ENCODE measurements at places on chromosomes 2 and 18.

GRCh38 chr2:98518101-98518500, 73.4 kb downstream of the INPP4A start:
- peak; percentile 36 for DNase-seq

- DNase-seq, result no peak
Measured at GRCh38 chr18:57426187-57426586, 9.0 kb upstream of the ONECUT2 start.

GRCh38 chr2:152335016-152335725, at the start of gene FMNL2:
FMNL2 (plus strand) TSS chr2:152335174.
- DNase-seq, result no peak

DNA sequence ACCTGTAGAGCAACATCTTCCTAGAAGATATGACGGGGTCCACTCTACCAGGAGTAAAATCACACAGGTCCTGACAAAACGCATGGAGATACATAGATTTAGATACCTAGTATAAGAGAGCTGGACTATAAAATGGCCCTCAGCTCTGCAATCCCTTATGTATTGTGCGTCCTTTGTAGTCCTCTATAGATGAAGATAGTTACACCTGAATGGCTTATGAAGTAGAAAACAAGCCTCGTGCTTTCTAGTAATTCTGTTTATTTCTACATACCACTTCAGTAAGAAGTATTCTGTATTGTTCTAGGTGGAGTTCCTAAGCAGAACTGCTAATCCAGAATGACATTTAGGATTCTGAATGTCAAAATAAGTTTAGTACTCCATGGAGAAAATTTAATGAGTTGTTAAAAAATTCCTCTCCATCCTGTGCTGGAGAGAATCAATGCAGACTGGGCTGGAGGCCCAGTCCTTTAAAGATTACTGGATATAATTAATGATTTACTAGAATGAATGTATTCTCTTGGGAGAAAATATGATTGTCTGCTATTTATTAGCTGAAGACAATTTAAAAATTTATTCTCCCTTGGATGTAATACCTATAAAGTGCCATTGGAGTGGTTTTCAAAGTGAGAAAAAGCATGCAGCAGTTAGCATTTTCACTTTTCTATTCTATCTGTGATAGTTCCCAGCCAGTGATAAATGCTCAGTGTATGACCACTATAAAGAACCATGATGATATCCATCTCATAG, 147.3 kb upstream of the UNC80 start:
- DNase-seq, result no peak

DNA sequence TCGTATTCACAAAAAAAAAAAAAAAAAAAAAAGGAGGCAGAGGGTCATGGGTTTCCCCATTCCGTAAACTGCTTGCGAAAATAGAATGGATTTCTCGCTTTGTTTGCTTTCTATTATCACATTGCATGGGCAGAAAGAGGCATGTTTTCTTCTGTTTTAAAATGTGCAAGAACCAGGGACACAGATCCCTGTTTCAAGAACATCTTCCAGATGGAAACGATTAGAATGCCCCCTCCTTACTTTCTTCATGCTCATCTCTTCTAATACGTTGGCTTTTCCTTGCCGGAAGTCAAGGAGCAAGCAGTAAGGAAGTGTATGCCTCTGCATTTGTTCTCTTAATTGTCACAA, 51.0 kb upstream of the ZNF516 start:
- DNase-seq, result no peak

DNA sequence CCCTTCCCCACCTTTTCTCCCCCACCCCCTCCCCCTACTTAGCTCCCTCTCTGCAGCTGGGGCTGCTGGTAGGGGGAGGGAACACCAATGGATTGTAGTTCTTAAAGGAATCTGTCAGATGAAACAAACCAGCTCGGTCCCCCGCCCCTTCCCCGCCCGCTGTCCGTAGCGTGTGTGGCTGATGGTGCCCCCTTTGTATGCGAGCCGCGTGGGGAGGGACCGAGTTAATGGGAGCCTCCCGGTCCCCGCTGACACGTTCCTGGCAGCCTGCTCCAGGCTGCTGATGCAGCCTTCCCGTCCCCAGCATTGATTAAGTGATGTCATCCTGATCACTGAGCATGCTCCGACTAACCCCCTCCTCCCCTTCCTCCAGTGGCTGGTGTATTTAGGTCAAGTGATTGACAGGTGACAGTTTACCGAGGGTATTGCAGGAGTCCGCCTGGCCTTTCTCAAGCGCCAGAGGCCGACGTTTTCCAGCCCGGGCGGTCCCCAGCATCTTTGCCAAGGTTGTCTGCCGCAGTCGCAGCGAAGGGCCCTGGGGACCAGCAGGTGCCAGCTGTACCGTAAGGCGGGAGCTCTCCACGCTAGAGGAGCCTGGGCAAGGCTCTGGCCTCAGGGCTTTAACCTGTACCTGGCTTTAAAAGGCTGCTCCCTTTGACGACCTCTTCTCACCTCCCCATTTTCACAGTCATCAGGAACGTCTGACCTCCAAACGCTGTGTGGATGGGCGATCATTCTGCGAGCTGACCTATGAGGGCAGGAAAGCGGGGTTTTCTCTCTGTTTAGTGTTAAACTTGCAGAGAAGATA, 1.8 kb downstream of the KIF5C start:
- DNase-seq, result peak; percentile 36

DNA sequence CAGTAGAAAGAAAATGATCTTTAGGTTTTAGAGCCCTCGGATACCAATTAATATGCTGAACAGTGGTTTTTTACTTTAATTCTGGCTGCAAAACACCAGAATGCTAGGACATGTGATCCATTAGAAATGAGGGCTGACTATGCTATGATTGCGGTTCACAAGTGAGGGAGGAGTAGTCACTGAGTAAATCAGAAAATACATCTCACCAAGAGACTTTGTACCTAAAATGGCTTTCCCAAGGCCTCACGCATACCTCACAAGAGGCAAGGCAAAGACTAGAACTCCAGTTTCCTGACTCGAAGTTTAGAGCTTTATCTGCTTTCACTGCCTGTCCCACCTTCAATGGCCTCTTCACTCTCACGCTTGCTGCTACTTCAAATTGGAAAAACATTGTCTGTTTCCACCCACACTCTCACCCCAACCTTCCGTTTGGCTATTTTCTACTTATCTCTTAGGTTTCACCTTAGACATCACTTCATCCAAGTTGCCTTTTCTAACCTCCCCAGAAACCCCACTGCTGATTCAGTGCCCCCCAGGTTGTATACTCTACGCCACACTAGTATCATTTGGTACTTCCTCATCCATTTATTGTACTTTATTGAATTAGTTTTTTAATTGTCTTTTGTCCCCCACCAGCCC, 5.1 kb upstream of the MBD2 start:
- no peak for DNase-seq

GRCh38 chr2:85257359-85257969, 70.3 kb downstream of the TGOLN2 start:
- DNase-seq, result no peak

DNA sequence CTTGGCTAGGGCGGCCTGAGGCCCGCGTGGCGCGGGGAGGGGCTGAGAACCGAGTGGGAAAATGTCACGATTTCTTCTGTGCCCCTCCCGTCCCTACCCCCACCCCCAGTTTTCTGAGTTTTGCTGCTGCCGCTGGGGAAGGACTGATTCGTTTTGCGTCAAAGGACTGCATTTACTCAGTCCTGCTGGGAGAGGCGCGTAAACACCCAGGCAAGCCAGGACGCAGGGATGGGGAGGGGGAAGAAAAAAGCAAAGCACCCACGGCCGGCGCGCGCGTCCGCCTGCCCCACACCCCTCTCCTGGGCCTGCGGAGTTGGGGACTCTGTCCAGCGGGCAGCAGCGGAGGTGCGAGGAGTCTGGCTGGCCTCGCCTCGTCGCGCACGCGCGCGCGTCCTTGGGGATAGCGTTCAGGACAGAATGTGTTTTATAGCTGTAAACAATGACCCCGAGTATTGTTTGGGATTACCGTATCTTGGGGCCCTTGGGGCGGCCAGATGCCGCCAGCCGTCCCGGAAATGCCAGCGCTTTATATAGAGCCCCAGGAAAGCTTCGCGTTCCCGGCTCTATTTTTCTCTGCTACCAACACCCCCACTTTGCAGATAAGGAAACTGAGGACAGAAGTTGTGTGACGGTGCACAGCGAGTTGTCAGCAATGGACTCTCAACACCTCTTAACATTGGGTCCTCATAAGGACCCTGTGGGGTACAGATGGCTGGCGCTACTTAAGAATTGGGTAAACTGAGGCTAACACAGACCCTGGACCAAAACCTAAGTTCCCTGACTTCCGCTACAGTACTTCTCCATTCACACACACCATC, 1.7 kb upstream of the FOSL2 start:
- DNase-seq, result no peak

GRCh38 chr18:51941999-51942398, 398.0 kb upstream of the DCC start:
- no peak for DNase-seq

DNA sequence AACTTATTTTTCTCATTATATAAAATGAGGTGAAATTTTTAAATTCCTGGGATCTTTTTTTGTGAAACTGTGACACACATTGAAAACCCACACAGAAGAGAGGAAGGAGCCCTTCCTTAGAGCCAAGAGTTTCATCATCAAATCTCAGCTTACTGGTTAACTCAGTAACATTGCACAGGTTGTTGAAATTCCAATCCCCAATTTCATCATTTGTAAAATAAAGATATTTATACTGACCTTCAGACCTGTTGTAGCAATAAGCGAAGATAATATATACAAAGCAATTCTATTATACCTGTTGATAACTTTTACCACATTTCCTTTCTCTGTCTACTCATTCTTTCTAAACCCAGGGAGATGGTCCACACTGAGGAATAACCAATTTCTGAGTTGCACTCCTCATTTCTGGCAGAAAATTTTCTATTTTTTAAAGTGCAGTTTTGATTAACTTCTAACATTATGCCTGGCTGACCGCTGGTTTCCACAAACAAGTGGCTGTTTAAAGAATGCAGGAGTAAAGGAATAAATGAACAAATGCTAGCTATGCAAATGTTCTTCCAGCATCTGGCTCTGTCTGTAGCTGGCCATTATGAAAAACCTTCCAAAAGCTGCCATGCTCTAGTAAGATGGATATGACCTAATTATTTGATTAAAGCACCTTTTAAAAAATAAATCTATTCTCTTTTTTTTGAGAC, 105.7 kb upstream of the LINC00305 start:
- no peak for DNase-seq

GRCh38 chr2:165792104-165792454, 2.0 kb downstream of the GALNT3 start:
- no peak for DNase-seq

DNA sequence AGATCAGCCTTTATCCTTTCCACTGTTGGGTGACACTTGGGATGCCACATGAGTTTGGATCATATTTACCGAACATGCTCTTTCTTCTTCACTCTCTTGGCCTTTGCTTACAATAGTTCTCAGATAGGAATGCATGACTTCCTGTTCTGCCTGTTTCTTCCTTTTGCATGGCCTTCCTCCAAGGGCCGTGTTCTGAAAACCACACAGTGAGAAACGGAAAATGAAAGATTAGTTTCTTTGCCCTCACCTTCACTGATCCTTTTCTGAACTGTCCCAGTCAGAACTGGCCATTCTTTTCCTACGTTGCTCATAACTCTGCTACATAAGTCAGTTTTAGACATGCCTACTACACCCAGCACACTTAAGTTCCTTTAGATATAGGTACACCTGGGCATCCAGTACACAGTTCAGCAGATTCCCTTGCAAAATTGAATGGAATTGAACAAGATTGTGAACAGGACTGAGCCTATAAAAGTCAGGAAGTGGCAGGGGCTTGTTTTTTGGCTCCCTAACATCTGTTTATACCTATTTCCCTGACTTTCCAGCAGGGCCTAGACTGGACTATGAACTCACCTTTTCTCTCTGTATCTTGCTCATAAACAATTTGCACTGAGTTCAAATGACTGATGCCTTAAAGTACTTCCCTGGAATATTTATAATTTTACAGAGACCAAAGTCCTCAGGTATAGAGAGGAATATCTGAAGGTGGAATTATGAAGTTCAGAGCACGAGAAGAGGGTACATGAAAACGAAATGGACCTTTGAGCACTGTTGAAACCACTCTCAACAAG, 186.4 kb upstream of the ST6GAL2 start:
- DNase-seq, result no peak

DNA sequence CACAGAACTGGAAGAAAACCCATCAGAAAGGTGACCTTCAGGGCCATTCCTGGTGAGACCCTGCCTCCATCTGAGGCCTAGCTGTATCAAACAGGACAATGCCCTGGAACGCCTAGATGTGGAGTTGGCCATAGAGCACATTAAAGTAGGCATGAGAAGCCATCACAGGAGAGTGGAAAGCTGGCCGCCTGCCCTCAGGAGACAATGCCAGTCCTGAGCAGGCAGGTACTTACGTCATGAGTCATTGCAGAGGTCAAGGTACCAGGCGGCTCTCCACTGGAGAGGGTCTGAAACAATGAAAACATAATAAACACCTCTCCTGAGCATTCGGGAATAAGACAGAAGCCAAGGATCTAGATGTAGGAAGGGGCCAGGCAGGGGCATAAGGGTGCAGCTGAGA, 68.6 kb downstream of the CCDC93 start:
- DNase-seq, result no peak

GRCh38 chr18:903701-904100, 970 bp upstream of the ADCYAP1 start:
- no peak for DNase-seq

DNA sequence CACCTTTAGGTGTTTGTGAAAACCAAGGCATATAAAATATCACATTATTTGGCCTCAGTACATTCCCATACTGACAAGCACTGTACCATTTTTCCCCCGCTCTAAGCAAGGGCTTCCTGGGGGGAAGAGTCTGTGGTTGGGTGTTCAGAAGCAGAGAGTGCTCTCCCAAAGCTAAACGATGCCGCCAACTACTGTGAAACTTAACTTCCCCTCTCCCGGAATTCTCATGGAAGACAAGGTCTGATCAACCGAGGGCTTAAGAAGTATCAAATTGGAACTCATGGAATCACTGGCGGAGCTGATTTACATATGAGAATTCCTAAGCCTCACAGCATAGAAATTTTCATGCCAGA, 433 bp upstream of the MFF start:
- no peak for DNase-seq

GRCh38 chr18:77262643-77263465, 13.2 kb downstream of the GALR1 start:
- DNase-seq, result no peak

DNA sequence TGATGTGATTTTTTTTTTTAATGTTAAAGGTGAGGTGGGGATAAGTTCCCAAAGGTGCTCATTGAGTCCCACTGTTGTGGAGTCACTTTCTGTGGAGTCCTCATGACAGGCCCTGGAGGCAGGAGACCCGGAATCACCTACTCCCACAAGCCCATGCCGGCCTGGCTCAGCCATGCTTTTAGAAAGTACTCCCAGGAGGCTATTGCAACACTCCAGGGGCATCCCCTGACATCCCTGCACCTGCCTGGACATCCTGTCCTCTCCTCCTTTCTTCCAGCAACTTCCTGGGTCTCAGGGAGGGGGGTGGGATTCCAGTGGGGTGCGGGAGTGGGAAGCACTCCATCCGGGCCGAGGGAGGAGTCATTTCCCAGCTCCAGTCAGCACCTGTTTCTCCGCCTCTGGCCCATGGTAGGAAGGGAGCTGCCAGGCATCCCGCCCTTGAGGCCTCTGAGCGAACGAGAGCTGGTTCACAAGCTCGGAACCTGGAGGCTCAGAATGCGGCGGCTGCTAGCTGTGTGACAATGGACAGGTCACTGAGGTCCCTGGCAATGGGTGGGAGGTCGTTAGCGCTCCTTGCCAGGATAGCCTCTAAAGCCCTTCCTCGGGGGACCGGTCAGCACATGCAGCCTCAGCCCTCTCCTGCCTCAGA, 163.9 kb upstream of the ID2 start:
- DNase-seq, result no peak

- DNase-seq, result no peak
Measured at GRCh38 chr2:120738786-120739437, 3.2 kb downstream of the GLI2 start.
